Activated CD8-positive, alpha-beta T cell treated with anti-CD3 and anti-CD28 coated beads for 36 hours (primary cell): ENCODE measurements at places on chromosomes 4 and X.

GRCh38 chr4:183760326-183760725 lies 101.2 kb downstream of the TRAPPC11 start:
- DNase-seq, result no peak

DNA sequence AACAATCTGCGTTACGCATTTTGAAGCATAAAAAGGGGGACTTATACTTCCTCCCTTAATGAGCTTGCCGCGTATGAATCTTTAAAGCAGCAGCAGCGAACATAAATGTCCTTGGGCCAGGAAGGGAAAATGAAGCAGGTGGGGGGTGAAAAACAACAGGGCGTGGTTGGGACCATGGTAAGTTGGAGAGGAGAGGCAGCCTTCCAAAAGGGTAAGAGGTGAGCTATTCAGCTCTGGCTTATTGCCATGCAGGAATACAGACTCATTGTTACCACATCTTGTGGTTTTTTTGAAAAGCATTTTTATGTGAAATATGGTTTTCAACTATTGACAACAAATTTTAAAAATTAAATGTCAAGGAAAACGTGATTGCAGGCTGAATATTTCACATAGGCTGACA lies 710.7 kb upstream of the FAM241A start:
- no peak for DNase-seq

DNA sequence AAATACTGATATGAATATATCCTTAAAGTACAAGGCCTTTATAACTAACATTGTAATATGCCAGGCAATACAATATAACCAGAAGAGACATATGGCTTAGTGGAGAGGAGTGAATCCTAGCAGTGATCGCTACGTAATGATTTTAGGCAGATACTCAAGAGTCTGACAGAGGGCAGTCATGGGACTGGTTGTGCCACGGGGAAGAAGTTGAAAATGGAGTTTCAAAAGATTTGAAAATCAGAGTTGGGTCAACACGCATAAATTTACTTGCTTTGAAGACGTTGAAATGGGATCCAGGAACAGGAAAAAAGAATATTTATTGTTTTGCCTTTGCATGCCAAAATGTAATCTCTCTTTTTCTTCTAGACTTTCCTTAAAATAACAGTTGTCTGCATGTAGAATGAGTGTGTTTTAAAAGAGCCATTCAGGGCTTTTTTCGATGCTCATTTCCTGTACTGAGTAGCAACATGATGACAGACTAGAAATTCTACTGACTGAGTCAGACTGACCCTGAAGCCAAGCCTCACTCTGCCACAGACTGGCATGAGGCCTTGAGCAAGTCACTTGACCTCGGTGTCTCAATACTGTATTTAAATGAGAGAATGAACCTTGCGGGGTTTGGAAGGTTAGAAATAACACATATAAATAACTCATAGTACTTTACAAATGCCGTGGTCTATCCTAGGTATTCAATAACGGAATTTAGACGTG lies 8.1 kb upstream of the SMS start:
- DNase-seq, result peak; percentile 37

GRCh38 chr4:183287309-183287659 lies 32.8 kb downstream of the CLDN22 start:
- DNase-seq, result no peak

- DNase-seq, result no peak
Measured at GRCh38 chrX:9569876-9570301, 105.0 kb downstream of the TBL1X start.

DNA sequence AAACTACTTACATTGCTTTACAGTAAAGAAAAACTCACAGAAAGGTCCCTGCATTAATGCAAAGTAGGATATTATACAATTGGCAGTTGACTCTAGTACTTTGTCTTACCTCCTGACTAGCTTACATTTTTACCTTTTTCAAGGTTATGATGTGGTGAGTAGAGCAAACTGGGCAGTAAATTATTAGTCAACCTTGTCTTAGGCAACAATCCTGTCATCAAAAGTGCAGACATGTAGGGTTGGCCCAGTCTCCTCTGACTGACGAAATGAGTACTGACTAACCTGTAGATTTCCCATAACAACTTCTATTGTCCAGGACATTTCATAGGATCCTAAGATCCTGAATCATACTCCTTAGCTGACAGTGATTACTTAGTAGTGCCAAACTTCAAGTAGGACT lies 142.0 kb upstream of the NUDT6 start:
- DNase-seq, result no peak

DNA sequence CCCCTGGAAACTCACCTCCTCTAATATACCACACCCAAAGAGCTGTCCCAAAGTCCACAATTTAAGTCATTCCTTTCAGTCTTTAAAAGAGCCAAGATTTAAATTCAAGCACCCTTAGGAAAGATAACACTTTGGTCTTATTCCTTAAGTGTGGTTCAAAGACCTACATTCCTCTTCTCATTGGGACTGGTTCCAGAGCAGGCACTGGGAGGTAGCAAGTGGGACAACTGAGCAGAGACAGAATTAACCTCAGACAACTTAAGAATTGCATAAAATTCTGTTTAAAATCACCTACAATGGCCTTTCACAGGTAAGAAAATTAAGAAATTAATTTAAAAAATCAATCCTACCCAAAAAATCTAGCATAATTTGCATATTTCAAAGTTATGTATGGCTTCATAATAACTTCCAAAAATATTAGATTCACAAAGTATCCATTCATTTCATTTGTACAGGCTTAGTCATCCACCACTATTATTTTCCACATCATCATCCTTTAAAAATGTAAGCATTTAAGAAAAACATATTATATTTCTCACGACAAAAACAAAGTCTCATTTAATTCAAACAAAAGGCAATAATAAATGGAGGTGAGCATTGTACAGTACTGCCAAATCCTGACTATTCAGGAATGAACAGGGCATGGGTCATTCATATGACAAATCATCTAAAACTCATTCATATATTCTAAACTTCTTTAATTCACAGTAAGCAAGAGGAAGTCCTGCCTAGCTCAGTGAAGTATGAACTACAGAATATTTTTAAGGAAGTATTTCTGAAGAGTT lies 13.6 kb downstream of the PRSS12 start:
- no peak for DNase-seq

DNA sequence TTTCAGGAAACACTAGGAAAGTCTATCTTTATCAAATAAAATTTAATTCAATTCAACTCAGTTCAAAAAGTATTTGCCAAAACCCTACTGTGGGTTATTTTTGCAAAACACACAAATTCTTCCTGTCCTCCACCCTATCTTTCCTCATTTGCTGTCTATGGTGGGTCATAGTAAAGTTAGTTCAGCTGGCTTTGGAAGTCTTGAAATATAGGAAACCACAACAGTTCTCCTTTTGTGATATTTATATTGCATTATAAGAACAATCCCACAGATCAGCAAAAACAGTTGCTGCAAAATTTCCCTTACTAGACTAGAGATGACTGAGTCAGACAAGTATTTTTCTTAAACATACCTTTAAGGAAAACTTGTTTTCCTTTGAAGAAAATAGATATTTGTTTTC lies 22.2 kb downstream of the CYBB start:
- no peak for DNase-seq

- DNase-seq, result no peak
Measured at GRCh38 chr4:3010998-3011397, 47.6 kb downstream of the GRK4 start.

DNA sequence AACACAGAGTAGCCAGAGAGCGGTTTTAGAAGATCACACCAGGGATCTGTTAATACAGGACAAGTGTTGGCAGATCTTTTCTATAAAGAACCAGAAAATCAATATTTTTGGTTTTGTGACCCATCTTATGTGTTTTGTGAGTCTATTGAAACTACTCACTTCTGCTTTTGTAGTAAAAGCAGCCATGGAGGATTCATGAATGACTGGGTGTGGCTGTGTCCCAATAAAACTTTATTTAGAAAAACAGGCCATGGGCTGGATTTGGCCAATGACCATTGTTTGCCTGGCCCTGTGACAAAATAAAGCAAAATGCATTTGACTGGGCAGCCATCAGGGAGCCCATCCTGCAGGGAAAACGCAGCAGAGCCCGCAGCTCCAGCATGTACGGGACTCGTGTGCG lies 99.9 kb upstream of the ADRA2C start:
- no peak for DNase-seq
